ENCODE measurements at places on chromosomes 2 and 18.
A peak's percentile ranks its signal among the peaks of the same experiment; 100 is the strongest.

DNA sequence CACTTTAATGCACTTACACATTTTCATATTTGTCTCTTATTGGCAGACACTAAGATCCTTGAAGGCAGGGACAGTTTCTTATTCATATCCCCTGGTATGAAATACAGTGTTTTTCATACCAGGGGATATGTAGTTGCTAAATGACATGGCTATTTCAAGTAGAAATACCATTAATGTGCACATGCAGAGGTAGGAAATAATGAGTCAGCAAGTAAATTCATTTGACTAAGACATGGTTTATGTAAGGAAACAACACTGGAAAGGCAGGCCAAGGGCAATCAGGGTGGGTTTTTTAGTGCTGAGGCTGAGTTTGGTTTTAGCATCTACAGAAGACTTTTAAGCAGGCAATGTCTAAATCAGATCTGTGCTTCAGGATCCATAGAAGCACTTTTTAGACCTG lies 155.9 kb downstream of the WDPCP start:
- no peak for DNase-seq

GRCh38 chr2:153971855-153972254 lies 100.1 kb downstream of the GALNT13 start:
- DNase-seq = no peak

- no peak for DNase-seq
Observed at GRCh38 chr2:135650721-135651120, 90.9 kb upstream of the UBXN4 start.

- no peak for DNase-seq
Observed at GRCh38 chr2:236644502-236644911, 74.9 kb downstream of the ACKR3 start.

DNA sequence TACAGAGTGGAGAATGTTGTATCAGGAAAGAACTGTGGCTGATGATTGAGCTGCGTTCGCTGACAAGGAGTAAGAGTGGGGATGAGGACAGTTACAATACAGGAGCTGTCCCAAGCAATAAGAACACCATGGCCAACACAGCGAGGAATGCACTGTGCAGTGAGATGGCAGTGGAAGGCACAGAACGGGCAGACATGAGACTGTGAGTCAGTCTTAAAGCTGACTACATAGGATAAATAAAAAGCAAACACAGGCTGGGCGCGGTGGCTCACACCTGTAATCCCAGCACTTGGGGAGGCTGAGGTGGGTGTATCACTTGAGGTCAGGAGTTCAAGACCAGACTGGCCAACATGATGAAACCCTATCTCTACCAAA lies 89.8 kb downstream of the CABYR start:
- no peak for DNase-seq

- no peak for DNase-seq
Observed at GRCh38 chr2:168156661-168157060, 90.7 kb downstream of the STK39 start.

DNA sequence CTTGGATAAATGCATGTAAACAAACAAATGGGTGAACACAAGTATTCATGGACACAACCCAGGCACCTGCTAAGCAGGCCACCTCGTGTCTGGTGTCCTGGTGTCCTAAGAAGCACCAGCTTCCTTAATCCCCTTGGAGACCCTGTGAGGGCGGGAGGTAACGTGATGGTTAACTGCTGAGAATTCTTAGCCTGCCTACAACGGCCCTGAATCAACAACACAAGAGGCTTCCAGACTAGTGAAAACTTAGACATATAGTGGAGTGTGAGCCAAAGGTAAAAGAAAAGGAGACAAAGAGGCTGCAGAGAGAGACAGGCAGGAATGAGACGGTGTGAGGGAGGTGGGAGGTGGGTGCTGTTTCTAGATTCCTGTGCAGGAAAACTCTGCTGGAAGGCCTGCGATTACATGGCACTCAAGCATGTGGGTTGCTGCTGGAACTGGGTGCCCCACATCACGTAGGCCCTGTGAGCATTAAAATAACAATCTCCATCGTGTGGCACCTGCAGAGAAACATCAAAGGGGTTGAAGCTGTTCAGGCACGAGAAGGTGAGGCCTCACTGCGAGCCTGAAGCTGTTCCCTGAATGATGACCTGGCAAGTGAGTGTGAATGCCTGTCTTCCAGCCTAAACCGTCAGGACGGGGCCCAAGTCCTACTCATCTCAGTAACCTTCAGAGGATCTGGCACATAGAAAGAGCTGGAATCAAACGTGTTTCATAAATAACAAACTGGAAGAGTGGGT lies 64.2 kb downstream of the RPL37A start:
- DNase-seq = no peak

DNA sequence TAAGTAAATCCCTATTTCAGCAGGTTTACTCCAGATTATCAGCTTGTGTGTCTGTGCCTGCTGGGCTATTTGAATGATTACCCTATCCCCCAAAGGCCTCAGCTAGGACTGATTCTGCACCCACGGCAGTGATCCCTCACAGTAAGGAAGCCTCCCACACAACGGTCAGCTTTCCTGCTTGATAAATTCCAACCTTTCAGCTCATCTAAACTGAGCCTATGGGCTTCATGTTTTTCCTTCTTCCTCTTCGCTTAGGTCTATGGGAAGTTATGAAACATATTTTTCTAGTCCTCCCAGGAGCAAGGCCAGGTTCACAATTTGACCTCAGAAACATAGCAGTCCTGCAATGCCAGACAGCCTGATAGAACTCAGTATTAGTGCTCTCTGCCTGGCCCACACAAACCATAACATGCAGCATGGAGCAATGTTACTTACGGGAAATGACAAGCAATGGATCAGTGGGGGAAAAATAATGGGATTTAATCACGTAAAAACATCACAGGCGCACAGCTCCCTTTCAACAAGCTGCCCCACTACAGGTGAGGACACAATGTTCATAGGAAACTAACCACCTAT lies 170.9 kb downstream of the ZNF521 start:
- DNase-seq = no peak

DNA sequence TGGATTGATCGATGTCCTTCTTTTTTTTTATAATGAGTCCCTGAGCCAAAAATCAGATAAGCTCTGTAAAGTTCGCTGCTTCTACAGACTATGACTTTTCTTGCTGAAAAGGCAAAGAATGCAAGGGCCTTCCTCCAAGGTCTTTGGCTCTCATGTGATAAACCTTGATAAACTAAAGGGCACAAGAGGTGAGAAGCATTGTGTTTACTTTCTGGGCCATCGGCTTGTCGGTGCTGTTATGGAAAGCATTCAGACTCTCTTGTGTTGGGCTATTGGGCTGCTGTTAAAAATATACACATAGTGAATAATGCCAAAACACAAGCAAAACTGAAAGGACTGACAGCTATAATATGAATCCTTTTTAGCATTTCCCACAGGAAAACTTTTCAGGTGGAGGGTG lies 472.4 kb upstream of the SPHKAP start:
- DNase-seq = no peak

GRCh38 chr18:3044931-3045698 lies 32.2 kb upstream of the LPIN2 start:
- no peak for DNase-seq

- DNase-seq = no peak
Observed at GRCh38 chr2:193701484-193701883, 1506.8 kb upstream of the TMEFF2 start.

GRCh38 chr2:168490015-168490874 lies 34.2 kb downstream of the CERS6 start:
- no peak for DNase-seq

- DNase-seq = peak; percentile 44
Observed at GRCh38 chr2:231227310-231228162, 29.1 kb downstream of the ARMC9 start.

GRCh38 chr2:126975671-126976655 lies 77.3 kb downstream of the TEX51 start:
- peak; percentile 23 for DNase-seq

DNA sequence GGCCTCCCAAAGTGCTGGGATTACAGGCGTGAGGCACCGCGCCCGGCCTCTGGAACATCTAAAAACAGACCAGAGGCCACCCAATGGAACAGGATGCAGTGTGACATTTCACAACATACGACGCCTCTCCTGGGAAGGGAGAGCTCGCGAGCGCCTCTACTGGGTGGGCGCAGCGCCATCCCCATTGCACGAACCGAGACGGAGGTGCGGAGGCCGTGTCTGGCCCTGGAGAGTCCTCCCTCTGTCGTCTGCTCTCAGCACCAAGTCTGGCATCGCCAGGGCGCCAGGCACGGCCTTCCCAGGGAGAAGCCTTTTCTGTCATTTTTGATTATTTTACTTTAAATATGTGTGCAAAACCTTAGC lies 9.4 kb upstream of the GBX2 start:
- no peak for DNase-seq

GRCh38 chr2:53289309-53290006 lies 478.1 kb upstream of the CHAC2 start:
- no peak for DNase-seq

- DNase-seq = no peak
Observed at GRCh38 chr2:197915548-197916265, 111.3 kb downstream of the PLCL1 start.

DNA sequence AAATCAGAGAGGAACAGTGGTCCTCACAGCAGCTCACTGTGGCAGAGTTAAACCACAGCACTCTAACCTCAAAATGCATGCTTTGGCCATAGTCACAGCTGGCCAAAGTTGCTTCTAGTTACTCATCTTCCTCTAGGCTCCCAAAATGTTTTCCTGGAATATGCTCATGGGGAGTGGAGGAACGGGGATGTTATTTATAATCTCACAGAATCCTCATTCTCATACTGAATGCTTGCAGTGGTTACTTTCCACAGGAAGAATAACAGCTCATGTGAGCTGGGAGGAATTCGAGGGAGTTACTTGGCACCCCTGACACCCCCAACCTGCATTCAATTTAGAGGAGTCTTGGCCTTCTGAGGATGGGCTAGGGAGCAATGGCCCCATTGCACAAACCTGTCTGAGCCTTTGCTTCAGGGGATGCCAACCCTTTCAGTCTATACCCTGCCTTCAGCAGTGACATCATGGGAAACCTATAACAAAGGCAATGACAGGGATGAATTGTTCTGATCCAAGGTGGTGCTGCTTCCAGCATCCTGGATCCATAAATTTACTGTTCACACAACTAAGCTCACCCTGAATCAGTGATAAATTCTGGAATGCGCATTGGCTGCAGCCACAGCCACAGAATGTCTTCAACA lies 22.4 kb upstream of the CCBE1 start:
- DNase-seq = no peak

DNA sequence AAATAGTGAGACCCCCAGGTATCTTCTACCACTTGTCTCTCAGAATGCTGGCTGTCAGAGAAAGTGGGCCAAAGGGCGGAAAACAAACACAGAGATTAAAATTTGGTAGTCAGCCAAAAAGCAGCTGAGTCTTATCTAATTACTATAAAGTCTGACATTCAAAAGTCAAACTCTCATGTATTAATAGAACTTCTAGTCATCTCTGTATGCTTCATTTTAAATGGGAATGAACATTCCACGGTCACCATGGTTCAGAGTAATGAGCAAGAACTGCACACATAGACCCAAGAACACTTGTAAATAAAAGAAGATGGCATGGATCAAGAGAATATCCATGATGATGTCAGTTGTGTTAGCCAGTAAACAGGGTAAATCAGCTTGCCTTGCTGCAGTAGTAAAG lies 1267.0 kb upstream of the CHAC2 start:
- no peak for DNase-seq

DNA sequence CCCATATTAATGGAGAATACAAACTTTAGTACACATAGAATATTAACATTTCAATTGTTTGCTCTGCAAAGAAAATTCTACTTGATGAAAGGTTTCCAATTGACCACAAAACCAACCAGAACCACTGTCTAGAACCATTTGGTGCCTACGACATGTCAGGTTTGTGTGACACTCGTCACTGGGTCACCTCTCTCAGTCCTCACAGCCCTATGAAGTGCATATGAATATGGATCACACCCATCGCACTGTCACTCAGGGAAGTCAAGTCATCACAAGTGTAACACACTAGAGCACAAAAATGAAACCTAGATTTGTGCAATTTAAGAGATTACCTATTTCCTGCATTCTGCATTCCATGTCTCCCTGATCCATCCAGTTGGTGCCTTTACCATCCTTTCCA lies 43.7 kb downstream of the PTPN2 start:
- no peak for DNase-seq

DNA sequence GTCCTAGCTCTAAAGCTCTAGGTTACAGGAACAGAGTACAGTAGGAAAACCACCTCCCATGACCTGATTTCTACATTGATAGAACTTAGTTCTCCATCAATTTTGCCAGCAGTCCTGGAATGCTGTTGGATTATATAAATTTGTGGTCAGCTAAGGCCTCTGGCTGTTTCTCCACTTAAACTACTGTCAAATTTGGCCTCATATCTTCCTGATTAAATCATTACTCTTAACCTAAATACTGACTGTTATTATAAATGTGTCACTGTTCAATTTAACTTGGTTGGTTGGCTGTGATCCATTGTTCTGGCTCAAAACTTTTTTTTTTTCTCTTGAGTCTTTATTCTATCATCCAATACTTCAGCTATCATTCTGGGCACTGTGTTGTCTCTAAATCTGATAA lies 71.2 kb downstream of the TGFA start:
- no peak for DNase-seq

GRCh38 chr2:3778851-3779495 lies 75.6 kb downstream of the DCDC2C start:
- DNase-seq = peak; percentile 57

DNA sequence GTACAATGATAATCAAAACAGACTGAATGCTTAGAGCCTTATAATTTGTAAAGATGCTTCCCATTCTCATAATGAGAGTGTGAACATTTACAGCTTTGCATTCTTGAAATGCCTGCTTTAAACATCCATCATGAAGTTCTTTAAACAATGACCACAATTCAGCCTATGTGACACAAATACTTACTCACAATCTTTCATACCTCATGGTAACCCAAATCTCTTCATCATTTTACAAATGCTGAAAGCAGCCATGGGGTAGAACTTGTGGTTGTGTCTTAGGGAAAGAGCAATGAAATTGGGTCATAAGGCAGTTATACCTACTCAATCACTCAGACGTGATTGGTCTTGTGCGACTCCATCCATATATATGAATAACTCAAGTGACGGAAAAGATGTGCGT lies 140.7 kb downstream of the RND3 start:
- no peak for DNase-seq

GRCh38 chr2:39640107-39640506 lies 25.6 kb upstream of the TMEM178A start:
- no peak for DNase-seq

GRCh38 chr18:49899657-49900330 lies 86.5 kb upstream of the ACAA2 start:
- no peak for DNase-seq
